ENCODE measurements at places on chromosomes 6 and 20. TPM values are rescaled to one million over a fixed set of nuclear protein-coding genes. Genes with fewer than 3 reads are reported as not detected.

The RIPPLY2 gene
- total RNA-seq: not detected

DNA sequence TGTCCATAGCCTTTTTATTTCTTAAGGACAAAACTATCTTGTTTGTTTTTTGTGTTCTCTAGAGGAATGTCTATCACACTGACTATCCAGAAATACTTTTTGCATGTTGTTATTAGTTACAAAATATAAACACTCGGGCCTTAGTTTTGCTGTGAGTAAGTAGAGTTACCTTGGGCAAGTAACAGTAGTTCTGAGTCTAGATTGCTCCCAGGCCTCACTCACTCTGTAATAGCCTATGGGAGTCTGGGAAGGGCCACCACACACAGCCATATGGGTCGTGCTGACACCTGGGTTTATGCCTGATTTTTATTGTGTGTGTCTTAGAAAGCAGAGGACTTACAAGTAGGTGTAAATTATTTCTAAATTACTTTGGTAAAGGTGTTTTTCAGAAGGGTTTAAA lies 185.8 kb downstream of the TMEM242 start:
- H3K27ac ChIP-seq: no peak overlapping the region
- DNase-seq: no peak
- H3K36me3 ChIP-seq: peaks cover 8% of the 10 kb centered on the region
- H3K4me1 ChIP-seq: peaks cover 27% of the 10 kb centered on the region

DNA sequence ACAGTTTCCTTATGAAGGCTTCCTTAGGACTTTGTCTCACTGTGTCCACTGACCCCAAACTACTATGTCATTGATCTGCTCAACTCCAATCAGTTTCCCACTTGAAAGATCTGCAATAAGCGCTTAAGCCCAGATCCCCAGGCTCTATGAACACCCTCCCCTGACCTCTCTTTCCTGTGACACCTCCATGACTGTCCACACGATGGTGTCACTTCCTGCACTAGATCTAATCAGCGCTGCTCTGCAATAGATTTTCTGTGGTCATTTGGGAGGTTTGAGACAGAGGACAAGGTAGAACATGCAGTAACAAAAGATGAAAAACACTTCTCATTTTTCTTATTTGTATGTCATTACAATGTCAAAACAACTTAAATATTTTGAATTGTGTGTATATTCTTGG lies 304.6 kb upstream of the AGPAT4 start:
- H3K27ac ChIP-seq: no peak overlapping the region
- no peak for DNase-seq
- peaks cover under 1% of the 10 kb centered on the region for H3K4me1 ChIP-seq
- H3K27me3 ChIP-seq: no peaks in the 10 kb centered on the region
- no peaks in the 10 kb centered on the region for H3K36me3 ChIP-seq
- no peak overlapping the region for H3K4me3 ChIP-seq

- no peak for DNase-seq
- peaks cover 43% of the 10 kb centered on the region for H3K4me1 ChIP-seq
- H3K36me3 ChIP-seq: no peaks in the 10 kb centered on the region
- peaks cover 11% of the 10 kb centered on the region for H3K27me3 ChIP-seq
Observed at GRCh38 chr6:167578371-167578901, 248.3 kb upstream of the AFDN start.

The NKX2-2 gene
- total RNA-seq: not detected

Measured in chondrocyte (in vitro differentiated cells).